M059J (cell line): ENCODE measurements at places on chromosomes 2 and 18. TPM values are rescaled to one million over a fixed set of nuclear protein-coding genes. Genes with fewer than 3 reads are reported as not detected.

DNA sequence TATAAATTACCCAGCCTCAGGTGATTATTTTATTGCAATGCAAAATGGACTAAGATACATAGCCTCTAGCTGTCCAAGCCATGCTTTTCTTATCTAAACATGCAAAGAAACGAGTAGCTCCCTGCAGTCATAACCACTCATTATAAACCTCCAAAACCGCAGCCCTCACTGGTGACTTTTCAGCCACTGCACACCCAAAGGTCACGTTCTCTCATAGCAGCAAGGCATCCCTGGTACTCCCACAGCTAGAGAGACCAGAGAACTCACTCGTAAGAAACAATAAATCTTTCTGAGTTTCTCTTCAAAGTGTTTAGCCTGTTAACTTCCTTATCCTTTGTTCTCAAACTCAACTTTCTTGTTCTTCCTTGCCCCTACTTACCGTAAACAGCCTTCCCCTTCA is 28.5 kb upstream of the RALBP1 start:
- peak; percentile 54 for DNase-seq

- DNase-seq: no peak
Observed at GRCh38 chr2:135093670-135094330, 41.7 kb downstream of the RAB3GAP1 start.

DNA sequence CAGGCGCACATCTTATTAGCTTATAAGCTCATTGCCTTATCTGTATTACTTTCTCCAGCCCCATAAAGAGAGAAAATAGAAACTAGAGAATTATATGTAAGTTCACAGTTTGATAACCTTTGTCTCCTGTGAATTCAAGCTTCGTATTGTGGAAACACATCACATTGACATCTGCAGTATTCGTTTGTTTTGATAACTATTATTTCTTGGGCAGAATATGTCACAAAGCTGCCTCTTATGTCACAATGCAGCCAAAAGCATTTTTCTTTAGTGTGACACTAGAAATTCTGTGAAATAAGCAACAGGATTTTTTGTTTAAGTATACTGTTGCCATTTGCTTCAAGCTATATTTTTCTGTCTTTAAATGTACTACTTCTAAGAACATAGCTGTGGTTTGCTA is 221.5 kb downstream of the DOK6 start:
- DNase-seq: no peak

DNA sequence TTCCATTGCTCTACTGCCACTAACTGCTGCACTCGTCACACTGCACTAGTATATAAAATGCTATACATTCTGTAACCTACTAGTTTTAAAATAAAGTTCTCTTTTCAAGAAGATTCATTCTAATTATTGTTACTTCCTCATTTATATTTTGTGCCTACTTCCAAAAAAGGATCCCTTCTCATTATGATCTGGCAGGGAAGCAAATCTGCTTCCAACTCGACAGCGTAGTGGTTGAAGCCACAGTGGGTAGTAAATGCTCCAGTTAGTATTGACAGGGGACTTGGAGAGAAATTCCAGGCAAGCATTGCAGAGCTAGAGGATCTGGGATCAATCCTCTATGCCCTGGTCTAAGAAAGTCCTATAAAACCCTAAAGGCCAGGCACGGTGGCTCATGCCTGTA is 53.3 kb upstream of the AP1S3 start:
- DNase-seq: no peak

DNA sequence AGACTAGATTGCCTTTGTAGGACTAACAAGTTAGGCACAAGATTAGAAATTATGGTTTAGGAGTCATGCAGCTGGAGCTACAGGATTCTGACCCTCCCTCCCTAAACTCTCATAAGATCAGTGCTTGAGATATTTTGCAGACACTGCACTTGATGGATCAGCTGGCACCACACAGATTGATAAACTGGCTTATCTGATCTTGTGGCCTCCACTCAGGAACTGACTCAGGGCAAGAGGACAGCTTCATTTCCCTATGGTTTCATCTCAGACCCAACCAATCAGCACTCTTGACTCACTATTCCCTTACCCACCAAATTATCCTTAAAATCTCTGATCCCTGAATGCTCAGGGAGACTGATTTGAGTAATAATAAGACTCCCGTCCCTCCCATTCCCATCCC is 152.3 kb downstream of the DIS3L2 start:
- DNase-seq: peak; percentile 74

- DNase-seq: peak; percentile 47
Observed at GRCh38 chr2:48600204-48600813, 17.3 kb upstream of the GTF2A1L start.

DNA sequence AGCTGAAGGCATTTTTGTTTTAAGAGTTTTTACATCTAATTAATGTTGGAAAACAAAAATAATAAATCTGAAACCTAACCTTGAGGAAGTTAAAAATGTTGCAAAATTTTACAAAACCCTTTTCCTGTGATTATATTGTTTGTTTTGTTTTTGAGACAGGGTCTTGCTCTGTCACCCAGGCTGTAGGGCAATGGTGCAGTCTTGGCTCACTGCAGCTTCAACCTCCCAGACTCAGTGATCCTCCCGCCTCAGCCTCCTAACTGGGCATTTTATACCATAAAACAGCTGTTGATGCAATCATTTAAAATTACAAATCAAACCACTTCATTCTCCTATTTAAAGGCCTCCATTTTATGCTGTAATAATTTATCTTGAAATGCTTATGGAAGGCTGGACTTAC is 1.7 kb upstream of the ZNF24 start:
- DNase-seq: no peak

DNA sequence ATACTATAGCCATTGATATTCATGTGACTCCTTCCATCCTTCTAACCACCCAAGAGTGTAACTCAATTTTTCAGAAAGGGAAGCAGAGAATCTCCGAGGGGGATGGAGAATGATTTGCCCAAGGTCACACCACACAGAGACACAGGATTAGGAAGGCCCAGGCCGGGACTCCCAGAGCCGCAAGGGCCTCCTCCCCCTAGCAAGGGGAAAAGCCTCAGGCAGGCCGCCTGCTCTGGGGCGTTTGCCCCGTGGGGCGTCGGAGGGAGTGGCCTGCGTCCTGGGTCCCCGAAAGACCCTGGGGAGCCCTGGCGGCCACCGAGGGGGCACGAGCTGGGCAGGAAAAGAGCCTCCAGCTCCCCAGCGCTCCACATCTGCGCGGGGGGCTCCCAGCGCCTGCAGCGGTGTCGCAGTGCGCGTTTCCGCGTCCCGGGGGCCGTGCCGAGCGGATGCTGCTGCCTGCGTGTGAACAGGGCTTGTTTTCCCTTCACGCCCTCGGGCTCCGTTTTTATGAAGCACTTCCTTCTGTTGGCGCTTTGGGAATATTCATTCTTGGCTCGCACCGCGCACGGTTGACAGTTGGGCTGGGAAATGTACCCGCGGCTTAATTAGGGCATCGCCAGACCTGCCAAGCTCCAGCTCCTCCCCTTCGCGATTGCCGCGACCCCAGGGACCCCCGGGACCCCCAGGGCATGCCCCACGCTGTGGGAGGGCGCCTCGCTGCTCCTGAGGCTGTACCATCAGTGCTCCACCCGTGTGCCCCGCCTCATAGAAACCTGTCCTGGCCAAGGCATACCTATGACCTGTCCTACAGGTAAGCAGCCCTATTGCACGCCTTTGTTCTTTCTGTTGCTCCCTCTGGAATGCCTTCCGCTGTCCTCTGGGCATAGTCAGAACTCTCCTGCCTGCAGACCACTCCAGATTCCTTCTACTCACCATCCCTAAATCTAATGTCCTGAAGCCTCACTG is 158.9 kb upstream of the GLI2 start:
- peak; percentile 75 for DNase-seq

DNA sequence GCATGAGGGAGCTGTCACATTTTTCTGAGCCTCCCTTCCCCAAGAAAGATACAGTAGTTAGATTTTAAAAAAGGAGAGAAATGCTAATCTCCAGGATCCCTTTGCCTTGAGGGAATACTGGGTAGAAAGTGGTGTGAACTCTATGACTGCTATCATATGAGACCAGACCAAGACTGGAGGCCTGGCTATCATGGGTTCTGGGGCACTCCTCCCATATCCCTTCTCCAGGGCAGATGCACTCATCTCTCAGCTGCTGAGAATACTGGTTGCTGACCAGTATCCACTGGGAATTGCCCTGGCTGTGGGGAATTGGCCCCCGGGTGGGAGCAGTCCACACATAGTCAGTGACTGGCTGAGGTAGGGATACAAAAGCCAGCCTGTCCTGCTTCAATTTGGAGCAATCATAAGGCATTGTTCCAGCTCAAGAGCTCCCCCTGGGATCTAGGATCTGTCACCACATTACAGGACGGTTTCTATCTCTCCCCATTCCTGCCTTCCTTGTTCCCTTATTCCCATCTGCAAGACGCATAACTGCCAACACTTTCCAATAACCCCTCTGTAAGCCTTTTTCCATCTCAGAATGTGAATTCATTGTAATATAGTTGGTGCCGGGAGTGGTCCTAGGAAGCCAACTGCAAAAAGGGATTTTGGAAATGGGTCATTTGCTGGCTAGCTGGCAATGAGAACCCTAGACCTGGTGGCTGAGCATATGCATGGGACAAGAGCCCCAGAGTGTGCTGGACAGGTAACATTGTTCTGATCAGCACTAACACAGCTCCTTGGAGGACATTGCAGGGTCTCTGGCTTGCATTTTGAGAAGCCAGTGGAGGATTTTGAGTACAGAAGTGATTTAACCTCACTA is 35.4 kb upstream of the REEP1 start:
- peak; percentile 55 for DNase-seq

GRCh38 chr2:188819011-188819410 is 155.2 kb upstream of the COL3A1 start:
- DNase-seq: no peak

- no peak for DNase-seq
Observed at GRCh38 chr2:61575447-61575859, 37.3 kb upstream of the XPO1 start.

DNA sequence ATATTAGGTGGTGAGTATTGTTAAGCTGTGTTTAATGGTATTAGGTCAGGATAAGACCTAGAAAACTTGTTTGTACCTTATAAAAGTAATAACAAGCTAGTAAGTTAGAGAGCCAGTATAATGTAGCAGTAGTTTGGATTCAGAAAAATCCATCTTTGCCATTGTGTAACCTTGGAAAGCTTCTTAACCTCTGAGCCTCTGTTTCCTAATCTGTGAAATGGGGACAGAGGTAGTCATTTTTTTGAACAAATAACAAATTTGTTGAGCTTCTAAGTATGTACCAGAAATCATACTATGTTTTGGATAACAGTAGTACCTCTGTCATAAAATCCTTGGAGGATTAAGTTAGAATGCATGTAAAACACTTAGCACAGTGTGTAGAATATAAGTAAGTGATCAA is 12.5 kb downstream of the GLS start:
- no peak for DNase-seq

GRCh38 chr2:119476301-119477112 is 44.9 kb downstream of the TMEM37 start:
- DNase-seq: peak; percentile 54

- DNase-seq: peak; percentile 20
Observed at GRCh38 chr2:200665626-200666453, 80.0 kb downstream of the AOX1 start.

DNA sequence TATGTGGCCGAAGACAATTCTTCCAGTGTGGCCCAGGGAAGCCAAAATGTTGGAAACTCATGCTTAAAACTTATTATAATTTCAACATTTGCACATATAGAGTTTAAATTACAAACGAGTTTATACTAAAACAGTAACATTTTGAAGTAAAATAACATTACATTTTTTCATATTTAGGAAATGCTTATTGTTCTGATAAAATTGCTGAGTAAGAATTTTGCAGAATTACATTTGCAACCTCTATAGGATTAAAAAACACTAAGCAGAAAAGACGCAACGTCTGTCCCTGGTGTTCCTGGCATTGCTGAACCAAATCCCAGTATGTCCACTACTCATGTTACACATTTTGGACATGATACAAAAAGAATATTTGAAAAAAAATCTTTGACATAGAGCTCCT is 1241.2 kb downstream of the SUCLG1 start:
- no peak for DNase-seq

DNA sequence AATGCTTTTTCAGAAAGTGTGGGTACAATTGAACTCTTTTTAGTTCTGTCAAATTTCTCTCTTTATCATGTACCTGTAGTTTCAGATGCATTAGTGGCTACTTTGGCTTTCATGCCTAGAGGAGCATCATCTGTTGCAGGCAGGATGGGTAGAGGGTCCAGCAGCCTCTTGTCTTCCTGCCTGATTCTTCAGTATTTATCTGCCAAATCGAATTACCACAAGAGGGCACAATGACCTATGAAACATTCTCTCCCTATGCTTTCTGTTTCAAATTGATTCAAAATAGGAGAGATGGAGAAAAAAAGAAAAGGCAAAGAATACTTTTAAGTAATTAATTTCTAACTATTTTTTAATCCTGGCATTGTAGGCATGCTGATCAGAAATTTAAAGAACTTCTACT is 477.2 kb downstream of the TRIB2 start:
- DNase-seq: peak; percentile 17

DNA sequence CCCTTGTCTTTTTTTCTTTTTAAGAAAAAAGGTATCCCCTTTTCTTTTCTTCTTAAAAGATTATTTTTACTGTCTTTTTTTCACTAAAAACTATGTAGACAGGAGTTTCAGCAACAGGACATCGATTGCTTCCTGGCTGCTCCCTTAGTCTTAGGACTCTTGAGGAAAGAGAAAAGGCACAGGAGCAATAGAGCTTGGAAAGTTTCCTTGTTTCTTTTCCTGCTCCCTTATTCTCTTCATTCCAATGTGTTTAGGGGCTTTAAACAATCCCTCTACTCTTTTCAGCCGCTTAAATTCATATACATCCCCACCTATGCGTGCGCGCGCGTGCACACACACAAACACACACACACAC is 225.9 kb upstream of the FBXO11 start:
- DNase-seq: no peak

DNA sequence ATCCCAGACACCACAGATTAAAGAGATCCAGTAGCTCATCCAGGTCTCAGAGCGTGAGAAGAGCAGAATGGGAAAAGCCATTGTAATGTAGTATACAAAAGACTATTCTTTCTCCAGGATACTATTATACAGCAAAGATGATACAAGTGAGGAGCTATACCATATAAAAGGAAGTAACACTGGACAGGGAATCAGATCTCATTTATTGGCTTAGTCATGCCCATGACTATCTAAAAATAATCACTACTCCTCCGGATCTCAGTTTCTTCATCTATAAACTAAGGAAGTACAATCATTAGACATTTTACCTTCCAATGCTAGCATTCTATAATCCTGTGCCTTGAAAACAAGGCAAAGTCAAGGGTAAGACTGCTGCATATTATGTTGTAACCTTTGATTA is 19.4 kb downstream of the KRCC1 start:
- DNase-seq: no peak

Gene PLA2R1
- total RNA-seq: 0.66 and 1.8 TPM in 2 replicates

Gene ITGB6
- total RNA-seq: 0.49 and 1.6 TPM in 2 replicates

Gene ACMSD
- total RNA-seq: not detected in 2 replicates

Gene SCYGR4
- total RNA-seq: not detected in 2 replicates

Gene LIMS3
- total RNA-seq: 0.17 and 2.3 TPM in 2 replicates

Gene ZBTB7C
- not detected in 2 replicates for total RNA-seq

Gene AFF3
- 2.6 and 3.0 TPM in 2 replicates for total RNA-seq

Gene VSNL1
- total RNA-seq: 0.94 and 2.2 TPM in 2 replicates

Gene GKN1
- not detected in 2 replicates for total RNA-seq

Gene GALNT3
- 0.59 and 1.9 TPM in 2 replicates for total RNA-seq

Gene SCN9A
- 0.42 and 0.86 TPM in 2 replicates for total RNA-seq
